ENCODE measurements at places on chromosomes 12 and 14.

DNA sequence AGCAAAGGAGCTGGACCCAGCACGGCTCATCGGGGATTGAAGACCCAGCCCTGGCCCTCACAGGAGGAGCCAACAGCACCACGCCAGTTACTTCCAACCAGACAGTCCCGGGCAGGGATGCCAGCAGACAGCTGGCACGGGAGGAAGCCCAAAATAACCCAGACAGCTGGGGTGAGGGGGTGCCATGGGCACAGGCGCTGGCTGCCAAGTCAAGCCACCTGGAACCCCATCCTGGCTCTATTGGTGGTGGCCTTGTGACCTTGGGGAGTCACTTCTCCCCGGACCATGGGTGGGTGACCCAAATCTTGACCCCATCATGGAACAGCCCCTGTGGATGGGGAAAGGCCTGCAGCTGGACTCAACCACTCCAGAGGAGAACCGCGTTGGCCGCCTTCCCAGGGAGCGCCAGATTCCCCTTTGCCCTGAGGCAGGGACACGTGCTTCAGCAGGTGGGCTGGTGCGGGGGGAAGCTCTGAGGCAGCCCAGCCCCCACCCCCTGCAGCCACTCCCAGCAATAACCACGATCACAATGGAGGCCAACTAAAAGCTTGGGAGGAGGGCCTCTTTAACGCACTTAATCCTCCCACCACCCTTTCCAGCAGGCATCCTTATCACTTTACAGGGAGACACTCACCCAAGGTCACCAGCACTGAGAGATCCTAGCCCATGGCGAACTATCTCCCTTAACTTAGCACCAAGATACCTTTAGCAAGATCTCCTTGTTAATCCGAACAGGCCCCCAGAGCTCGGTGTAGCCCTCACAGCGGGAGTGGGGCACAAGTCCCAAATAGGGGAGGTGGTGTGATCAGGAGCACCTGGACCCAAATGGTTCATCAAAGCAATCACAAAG lies 4.7 kb upstream of the RHOF start:
- DNase-seq = peak; percentile 74

GRCh38 chr14:91116913-91117588 lies 3.2 kb downstream of the DGLUCY start:
- no peak for DNase-seq

- DNase-seq = no peak
These were observed 16.0 kb downstream of the SLC41A2 start for GRCh38 chr12:104942075-104942474.

GRCh38 chr14:57061009-57061711 lies 207.5 kb downstream of the EXOC5 start:
- DNase-seq = no peak

DNA sequence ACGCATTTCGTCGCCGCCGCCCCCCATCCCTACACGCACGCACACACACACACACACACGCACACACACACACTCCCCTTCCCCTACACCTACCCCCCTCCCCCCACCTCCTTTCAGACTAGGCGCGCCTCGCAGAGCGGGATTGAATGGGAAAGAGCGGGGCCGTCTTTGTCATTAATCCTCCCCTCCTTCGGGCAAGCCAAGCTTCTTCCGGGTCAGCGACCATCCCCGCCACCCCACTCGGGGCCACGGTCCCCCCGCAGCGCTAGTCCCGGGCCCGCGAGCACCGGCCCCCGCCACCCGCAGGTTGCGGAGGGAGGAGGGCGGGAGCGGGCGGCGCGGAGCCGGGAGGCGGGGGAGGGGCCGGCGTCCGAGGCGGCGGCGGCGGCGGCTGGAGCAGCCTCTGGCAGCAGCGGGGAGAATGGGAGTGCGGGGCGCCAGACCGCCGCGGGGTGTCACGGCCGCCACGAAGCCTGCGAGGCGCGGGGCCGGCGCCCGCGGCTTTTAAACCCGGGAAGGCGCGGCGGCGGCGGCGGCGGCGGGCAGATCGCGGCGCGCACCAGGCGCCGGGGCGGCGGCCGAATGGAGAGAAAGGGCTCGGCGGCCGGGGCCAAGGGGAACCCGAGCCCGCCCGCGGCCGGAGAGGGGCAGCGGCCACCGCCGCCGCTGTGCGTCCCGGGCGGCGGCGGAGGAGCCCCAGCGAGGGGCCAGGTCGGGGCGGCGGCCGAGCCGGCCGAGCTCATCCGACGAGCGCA lies at the start of gene TTC9:
TSS of gene TTC9 (plus strand) at position 369 of the 755 bp plus-strand sequence. CDS start at position 583, 214 bp downstream.
- DNase-seq = no peak

DNA sequence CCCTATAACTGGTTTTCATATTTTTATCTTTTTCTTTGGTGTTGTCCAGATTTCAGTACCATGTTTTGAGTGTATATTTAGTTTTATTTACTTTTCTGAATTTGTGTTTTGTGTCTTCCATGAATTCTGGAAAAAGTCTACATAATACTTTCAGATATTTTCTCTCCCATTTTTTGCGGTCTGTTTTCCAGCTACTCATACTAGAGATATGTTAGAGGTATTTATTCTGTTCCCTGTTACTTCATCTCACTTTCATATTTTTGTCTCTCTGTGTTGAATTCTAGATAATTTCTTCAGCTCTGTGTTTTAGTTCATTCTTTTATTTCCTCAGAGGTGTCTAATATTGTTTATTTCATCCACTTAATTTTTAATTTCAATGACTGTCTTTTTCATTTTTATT lies 74.2 kb downstream of the IFT81 start:
- DNase-seq = no peak
